Pancreas (tissue), 10 donors: ENCODE measurements at places on chromosomes 7 and 10. TPM values are rescaled to one million over a fixed set of nuclear protein-coding genes. Genes with fewer than 3 reads are reported as not detected.

The ELMO1 gene
- 3.0 TPM for total RNA-seq

DNA sequence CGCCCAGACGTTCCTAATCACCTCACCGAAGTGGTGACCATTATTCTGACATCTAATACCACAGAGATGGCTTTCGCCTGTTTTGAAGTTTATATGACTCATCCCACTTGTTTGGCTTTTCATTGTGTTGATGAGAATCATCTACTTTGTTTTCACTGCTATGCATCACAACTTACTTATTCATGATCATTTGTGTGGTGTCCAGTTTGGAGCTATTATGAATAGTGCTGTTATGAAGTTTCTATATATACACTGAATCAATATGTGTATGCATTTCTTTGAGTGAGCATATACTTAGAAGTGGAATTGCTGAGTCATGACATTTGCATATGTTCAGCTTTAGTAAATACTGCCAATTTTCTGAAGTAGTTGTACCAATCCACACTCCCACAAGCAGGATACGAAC, 38.6 kb upstream of the TNKS2 start:
- H3K27ac ChIP-seq: no peak overlapping the region
- H3K36me3 ChIP-seq: no peaks in the 10 kb centered on the region
- H3K4me3 ChIP-seq: no peak overlapping the region

DNA sequence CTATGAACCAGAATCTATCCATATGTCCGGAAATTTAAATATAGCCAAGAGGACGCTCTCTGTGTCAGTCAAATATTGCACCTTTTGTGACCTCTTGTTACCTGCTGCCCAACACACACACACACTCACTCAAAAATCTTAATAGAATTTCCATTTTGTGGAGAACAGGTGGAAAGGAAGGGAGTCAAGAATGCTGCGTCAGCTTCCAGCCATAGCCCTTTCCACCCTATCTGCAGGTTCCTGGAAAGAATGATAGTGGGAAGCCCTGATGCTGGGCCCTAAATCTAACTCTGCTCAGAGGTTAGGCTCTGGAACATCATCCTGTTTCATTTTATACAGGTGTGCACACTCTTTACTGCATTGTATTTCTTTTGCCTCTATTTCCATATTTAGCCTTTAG, 9.6 kb upstream of the GPNMB start:
- no peak overlapping the region for H3K27ac ChIP-seq
- H3K4me3 ChIP-seq: no peak overlapping the region
- no peak for DNase-seq
- no peaks in the 10 kb centered on the region for H3K27me3 ChIP-seq
- no peaks in the 10 kb centered on the region for H3K4me1 ChIP-seq

- H3K27ac ChIP-seq: no peak overlapping the region
- H3K4me3 ChIP-seq: no peak overlapping the region
- no peak for DNase-seq
- H3K27me3 ChIP-seq: no peaks in the 10 kb centered on the region
- H3K4me1 ChIP-seq: peaks cover 26% of the 10 kb centered on the region
- H3K36me3 ChIP-seq: no peaks in the 10 kb centered on the region
These were observed 4.8 kb upstream of the ADD3 start for GRCh38 chr10:110002801-110003523.
